ENCODE measurements at places on chromosomes 7 and 10.

GRCh38 chr10:22550732-22551131, 163.6 kb downstream of the PIP4K2A start:
- peak; percentile 75 for DNase-seq

- DNase-seq: no peak
Measured at GRCh38 chr10:126372396-126372795, 15.9 kb downstream of the ADAM12 start.

DNA sequence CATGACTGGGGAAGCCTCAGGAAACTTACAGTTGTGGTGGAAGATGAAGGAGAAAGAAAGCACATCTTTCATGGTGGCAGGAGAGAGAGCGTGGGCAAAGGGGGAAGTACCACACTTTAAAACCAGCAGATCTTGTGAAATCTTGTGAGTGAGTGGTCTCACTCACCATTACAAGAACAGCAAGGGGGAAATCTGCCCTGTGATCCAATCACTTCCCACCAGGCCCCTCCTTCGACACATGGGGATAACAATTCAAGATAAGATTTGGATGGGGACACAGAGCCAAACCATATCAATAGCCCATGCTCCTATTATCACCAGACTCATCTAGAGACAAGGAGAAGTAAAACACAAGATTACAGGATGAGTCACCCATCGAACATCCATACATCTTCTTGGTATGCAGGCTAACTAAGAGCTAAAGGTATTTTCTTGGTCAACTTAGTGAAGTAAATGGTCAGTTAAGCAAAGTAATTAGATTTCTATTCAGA, 55.3 kb upstream of the YAE1 start:
- peak; percentile 40 for DNase-seq

GRCh38 chr7:102424129-102424551, 9.2 kb upstream of the ORAI2 start:
- no peak for DNase-seq

- DNase-seq: no peak
Measured at GRCh38 chr7:121456785-121457359, 60.8 kb upstream of the FAM3C start.

GRCh38 chr7:74656441-74656836, 1.1 kb upstream of the GTF2I start:
- DNase-seq: peak; percentile 72

GRCh38 chr7:46993396-46993795, 588.5 kb downstream of the TNS3 start:
- DNase-seq: no peak

GRCh38 chr7:42704710-42705109, 207.2 kb downstream of the C7orf25 start:
- no peak for DNase-seq

GRCh38 chr10:29925771-29926692, 133.4 kb downstream of the JCAD start:
- no peak for DNase-seq

DNA sequence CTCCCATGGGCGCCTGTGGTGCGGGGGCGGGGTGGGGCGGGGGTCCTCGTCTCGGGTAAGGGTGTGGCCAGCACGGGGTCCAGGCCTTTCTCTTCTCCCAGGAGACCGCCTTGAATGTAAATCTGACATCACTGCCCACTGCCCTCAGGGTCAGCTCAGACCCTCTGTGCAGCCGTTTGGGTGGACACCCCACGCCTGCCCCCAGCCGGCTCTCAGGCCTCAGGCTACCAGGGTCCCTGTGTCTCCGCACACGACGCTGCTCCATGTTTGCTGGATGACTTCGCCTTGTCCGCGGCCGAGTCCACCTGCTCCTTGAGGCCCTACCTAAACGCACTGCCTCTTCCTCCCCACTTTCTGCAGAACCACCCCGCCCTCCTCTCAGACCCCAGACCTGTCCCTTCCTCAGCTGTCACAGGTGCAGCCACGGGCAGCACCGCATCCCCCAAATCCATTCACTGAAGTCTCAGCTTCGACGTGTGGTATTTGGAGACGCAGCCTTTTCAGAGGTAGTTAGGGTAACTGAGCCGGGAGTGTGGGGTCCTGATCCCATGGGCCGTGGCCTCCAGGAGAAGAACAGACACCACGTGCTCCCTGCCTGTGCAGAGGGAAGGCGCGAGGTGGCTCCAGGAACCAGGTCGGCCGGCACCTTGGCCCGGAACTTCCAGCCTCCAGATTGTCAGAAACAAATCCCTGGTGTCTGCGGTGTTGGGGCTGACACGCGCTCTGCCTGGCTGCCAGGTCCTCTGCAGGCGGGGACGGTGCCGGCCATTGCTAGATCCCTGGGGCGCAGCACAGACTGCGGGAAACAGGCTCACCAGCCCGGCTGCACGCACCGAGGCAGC, 97.4 kb upstream of the DIP2C start:
- no peak for DNase-seq
